Anterior cingulate cortex (tissue), 58 donors: ENCODE measurements at places on chromosomes 6 and 20.

DNA sequence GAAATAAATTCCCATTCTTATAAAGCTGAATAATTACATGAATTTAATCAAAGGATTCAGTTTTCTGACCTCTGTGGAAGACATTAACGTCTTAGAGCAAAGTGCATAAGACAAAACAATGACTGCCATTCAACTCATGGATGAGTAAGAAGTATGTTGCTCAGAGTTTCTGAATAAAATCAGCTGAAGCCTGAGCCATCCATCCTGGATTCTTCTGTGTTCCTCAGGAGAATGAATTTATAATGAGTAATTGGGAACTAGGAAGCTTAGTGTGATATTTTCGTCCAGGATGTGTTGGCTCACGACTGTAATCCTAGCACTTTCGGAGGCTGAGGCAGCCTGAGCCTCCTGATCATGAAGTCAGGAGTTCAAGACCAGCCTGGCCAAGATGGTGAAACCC lies 62.8 kb downstream of the PERP start:
- no peak for DNase-seq

DNA sequence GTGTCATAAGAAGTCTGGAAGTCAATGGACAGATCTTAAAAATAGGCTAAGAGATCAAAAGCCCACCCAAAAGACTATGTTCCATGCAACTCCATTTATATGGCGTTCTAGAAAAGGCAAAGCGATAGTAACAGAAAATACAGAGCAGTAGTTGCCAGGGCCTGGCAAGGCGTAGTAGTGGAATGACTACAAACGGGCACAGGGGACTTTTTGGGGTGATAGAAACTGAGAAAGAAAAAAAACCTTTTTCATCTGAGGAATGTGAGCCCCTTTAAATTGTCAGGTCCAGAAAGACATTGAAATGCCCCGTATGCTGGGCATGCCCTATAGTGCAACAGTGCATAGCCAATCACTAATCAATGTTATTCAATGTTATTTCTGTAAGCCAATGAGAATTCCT lies 47.2 kb upstream of the FAM50B start:
- no peak for DNase-seq

- DNase-seq: peak; percentile 73
Measured at GRCh38 chr6:37038292-37039198, 33.1 kb downstream of the FGD2 start.

DNA sequence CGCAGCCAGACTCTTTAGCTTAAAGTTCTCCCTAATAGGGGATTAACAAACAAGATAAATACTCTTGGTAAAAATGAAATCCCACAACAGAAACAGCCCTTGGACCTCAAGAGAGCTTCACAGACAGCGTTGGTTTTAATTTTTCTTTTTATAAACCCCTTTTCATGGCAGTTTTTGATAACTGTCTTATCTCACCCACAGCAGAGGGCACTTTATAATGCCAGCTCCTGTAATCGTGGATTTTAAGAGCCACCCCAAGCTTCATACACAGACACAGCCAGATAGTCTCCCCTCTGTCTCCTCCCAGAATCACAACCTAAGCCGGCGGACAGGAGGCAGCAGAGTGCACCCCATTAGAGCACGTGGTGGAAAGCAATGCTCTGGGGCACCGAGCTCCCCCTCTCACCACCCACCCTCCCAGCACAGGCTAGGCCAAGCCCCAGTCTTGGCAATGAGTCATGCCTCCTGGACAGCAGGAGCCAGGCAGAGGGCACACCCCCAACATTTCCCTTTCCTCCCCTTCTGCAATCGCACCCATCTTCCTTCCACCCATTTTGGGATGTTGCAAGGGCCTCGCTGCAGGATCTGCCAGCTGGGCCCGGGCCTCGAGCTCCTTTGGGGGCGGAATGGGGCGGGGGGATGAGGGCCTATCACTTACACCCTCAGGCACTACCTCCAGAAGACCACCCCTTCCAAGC lies 2.4 kb downstream of the JAG1 start:
- DNase-seq: peak; percentile 44

GRCh38 chr20:59023616-59024015 lies 4.4 kb downstream of the TUBB1 start:
- DNase-seq: no peak

GRCh38 chr6:105301072-105301503 lies 101.8 kb downstream of the PREP start:
- no peak for DNase-seq

GRCh38 chr20:58752565-58752964 lies 60.0 kb downstream of the NPEPL1 start:
- no peak for DNase-seq

- DNase-seq: no peak
Measured at GRCh38 chr20:8583566-8584043, 451.5 kb downstream of the PLCB1 start.

GRCh38 chr20:6579417-6579816 lies 188.1 kb upstream of the BMP2 start:
- DNase-seq: no peak

- DNase-seq: no peak
Measured at GRCh38 chr6:137801352-137802114, 65.5 kb upstream of the TNFAIP3 start.

- no peak for DNase-seq
Measured at GRCh38 chr6:3786141-3786540, 34.6 kb upstream of the PXDC1 start.
